ENCODE measurements at places on chromosomes 6 and 20.

- no peak for DNase-seq
Observed at GRCh38 chr6:159172091-159172491, 2.9 kb downstream of the FNDC1 start.

DNA sequence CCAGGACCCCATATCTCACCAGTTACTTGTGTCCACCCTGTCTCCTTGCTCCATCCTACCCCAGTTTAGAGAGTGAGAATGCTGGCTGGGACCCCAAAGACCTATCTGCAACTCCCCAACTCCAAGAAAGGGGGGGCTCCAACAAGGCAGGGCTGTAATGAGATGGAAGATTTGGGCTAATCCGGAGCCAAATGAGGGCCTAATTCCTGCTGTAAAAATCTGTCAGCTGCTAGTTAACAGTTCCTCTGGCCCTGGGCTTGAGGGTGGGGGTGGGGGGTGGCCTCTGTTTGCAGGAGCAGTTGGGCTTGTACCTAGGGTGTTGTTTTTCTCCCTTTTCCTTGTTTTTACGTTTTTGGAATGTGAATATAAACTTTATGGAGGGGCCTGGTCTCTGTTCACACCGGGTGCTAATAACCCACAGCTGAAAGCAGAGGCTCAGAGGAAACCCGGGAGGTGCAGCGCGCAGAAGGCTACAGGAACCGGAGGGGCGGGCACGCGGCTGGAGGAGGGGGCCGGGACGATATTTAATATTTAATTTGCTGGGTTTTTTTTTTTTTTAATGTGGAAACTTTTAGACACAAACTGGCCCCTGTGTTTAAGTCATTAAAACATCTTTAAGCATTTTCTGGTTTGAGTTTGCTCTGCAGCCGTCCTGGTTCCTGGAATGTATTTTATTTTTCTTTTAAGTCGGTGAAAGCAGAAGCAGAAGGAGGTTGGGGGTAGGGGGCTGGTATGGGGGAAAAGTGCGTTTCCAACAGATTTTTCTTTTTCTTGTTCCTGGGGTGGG, 70.7 kb downstream of the NCR2 start:
- DNase-seq: no peak

GRCh38 chr6:5531853-5532375, 270.6 kb downstream of the FARS2 start:
- no peak for DNase-seq

- DNase-seq: no peak
Observed at GRCh38 chr6:816510-817084, 123.7 kb upstream of the EXOC2 start.

DNA sequence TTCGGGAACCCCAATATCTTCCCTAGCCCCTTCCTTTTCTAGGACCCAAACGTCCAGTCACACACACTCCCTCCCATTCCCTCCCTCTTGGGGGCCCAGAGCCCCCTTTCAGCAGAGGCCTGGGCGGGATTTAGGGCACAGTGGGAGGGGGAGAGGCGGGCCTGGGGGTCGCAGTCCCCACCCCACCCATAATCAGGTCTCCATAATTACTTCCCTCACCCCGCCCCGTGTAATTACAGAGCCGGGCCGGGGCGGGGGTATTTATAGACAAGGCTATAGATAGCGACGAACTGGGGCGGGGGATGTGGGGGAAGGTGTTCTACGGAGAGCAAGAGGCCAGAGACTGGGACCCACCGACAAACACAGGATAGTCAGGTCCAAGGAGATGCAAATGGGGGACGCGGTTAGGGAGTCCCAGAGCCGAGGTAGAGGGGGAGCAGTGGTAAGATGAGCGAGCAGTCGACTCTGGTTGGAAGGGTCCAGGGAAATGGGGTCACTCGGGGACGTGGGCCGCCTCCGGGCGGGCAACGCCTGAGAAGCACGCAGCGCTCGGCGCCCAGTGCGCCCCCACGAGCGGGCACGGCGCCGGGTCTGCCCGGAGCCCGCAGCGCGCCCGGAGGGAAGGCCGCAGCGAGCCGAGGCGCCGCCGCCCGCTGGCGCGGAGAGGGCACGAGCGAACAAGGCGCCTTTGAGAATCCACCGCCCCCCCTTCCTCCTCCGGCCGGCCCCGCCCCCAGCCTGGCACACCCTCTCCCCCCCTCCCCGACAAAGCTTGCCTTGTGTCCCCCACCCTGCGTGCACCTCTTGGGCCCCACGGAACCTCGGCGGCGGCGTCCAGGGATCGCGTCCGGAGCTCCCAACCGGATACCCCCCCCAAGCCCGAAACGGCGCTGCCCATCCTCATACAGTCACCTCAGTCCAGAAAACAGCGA, 670 bp upstream of the COL11A2 start:
- peak; percentile 34 for DNase-seq

DNA sequence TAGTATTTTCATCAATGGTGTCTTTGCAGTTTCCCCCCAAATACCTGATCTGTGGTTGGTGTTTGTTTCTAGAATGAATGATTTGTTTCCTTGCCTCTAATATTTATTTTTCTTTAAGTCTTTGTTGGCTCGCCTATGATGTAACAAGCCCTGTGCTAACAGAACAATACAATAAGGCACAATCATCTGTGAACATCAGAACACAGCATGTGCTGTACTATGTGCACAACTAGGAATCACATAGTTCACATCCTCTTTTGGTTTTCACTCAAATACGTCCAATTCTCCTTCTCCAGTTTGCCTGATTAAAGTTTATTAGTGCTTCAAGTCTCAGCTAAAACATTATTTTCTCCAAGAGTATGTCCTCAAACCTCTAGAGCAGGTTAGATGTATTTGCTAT, 613.1 kb downstream of the EPHA7 start:
- no peak for DNase-seq

DNA sequence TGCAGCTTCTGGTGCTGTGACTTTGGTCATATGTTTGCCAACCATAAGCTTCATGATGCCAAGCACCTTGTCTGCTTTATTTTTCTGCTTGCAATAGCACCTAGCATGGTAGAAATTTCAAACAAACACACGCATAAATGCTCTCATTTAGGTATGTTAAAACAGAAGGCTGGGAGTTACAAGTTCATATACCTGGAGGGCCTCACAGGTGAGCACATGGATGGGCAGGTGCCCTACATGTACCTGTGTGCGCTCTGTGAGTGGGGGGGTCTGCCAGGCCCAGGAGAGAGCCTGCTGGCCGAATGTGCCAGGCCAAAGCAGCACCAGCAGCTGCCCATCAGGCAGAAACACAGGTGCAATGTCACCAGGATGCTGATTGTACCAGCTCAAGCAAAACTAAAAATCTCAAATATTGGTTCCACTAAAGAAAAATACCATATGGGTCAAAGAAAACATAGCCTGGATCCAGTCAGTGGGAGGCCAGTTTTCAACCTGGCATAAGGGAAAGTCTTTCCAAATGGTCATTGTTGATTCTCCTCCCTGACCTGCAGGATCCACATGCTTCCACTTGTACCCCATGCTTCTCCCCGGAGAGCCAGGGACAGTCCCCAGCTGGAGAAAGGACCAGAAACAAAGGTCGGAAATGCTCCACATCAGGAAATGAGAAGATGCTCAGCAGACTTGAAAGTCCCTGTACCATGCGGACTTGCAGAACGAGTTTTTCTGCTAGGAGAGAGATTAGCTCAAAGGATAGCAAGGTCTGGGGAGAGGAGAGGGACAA, 7.2 kb upstream of the PFDN4 start:
- DNase-seq: no peak

GRCh38 chr6:138593124-138593877, 94.0 kb upstream of the NHSL1 start:
- peak; percentile 37 for DNase-seq

GRCh38 chr6:73655341-73655917, 1.6 kb upstream of the SLC17A5 start:
- DNase-seq: no peak

- DNase-seq: no peak
Observed at GRCh38 chr20:59375541-59375940, 75.1 kb downstream of the EDN3 start.

GRCh38 chr6:125793863-125794262, 3.1 kb downstream of the NCOA7 start:
- DNase-seq: peak; percentile 43

DNA sequence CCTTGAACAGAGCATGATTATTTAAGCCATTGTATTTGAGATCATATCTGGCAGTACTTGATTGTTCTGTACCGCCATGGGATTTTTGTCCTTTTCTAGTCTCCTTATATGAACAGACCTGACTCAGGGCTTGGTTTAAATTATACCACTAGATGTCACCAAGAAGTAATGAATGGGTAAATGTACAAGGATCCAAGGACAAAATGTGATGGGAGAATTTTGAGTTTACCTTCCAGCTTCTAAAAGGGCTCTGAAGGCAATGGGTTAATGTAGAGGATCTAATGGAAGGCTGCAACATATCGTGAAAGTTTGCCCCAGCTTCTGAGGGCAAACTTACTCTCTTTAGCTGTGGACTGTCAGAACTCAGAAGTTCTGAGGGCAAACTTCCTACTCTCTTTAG, 12.0 kb downstream of the RNF8 start:
- no peak for DNase-seq

GRCh38 chr20:22303523-22303922, 280.8 kb downstream of the FOXA2 start:
- DNase-seq: no peak

GRCh38 chr6:20233007-20233730, 20.9 kb upstream of the MBOAT1 start:
- DNase-seq: no peak

- no peak for DNase-seq
Observed at GRCh38 chr20:4710106-4710475, 11.6 kb upstream of the PRND start.

DNA sequence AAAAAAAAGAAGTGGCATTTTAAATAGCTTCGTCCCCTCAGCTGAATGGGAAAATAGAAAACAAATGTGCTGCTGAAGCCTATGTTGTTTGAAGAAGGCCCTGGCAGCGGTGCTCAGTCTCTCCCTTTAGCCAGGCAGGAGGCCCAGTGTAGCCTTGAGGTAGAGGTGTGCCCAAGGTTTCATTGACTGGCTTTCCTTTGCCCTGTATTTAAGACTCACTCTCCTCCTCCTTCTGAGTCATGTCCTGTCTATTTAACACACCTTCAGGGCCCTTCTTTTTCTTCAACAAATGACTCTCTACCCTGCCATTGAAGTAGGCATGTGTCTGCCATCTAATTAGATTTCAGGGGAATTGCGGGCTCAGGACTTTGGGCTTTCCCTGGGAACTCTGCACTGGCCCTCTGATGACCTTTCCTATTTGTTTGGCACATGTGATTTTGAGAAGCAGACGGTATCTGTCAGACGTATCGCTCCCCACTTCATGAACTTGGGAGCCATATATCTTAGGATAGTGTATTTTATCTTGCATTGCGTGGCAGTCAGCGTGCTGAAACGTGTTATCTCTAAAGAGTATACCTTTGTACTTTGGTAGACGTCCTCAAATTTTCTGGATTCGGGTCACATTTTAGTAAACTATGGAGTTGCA, 4.3 kb downstream of the TJAP1 start:
- no peak for DNase-seq

DNA sequence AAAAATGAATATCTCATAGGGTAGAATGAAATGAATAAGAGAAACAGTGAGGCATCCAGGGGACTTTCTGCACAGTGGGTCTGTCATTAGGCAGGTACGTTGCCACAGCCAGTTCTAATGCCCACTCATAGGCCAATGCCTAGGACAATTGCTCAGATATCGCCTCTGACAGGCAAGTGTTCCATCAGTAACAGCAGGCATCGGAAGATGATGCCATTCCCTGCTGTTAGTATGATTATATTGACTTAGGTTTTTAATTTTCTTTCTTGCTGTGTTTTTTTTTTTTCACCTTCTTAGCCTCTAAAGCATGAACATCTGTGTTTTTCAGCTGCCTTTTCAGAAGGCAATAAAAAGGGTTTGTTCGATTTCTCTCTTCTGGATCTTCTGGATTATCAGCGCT, 90.7 kb downstream of the PRL start:
- DNase-seq: no peak

GRCh38 chr6:133136177-133136880, 104.8 kb upstream of the EYA4 start:
- no peak for DNase-seq

DNA sequence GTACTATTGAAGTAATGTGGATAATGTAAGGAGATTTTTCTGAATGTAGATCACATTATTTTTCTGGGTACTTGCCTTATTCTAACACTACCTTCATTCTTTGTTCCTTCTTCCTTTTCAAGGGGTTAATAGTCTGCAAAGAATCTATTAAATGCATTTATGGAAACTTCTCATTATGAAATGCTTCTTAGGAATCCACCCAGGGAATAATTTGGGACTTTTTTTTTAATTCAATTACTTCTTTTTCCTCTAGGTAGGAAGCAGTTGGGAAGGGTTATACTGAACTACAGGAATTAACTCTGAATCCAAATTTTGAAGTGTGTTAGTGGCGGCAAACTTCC, 173.1 kb downstream of the FOXA2 start:
- DNase-seq: no peak

GRCh38 chr6:136446579-136447187, 103.5 kb downstream of the MAP7 start:
- DNase-seq: no peak

- DNase-seq: no peak
Observed at GRCh38 chr6:39051399-39052122, 3.0 kb downstream of the GLP1R start.

DNA sequence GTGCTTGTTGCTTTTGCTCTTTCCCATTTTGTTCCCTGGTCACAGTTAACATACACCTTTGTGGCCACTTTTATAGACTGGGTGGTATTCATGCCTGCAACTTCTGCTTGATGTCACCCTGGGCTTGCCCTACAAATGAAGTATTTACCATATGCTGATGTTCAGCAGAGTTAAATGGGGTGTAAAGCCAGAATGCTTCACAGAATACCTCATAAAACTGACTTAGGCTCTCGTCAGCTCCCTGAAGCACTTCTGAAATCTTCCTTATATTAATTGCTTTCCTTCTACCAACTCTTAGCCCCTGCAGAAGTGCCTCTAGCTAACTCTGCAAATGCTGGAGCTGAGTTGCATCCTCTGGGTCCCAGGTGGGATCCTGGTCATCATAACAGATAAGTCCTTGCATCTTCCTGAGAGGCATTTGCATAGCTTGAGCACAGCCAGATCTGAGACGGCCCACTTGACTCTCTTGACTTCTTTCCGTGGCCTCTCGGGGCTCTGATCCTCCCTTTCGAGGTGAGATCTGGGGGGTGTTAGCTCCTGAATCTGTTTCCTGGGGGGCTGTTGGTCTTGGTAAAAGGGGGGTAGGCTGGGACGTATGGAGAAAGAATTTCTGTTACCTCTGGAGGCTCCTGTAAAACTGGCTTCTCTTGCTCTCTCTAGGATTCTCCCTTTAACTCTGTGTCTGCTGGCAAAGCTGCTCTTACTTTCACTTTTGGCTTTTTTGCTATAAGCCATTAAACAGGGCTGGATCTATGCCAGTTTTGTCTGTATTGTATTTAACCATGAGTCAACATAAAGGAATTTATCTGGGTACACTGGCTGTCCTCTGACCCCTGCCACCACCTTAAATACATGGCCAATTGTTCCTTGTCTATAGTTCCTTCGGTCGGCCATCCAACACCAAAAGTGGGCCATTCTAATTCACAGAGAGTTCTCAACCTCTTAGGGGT, 223.0 kb upstream of the SYNCRIP start:
- no peak for DNase-seq
